GM12864 (cell line): ENCODE measurements at places on chromosomes 7 and 10.

DNA sequence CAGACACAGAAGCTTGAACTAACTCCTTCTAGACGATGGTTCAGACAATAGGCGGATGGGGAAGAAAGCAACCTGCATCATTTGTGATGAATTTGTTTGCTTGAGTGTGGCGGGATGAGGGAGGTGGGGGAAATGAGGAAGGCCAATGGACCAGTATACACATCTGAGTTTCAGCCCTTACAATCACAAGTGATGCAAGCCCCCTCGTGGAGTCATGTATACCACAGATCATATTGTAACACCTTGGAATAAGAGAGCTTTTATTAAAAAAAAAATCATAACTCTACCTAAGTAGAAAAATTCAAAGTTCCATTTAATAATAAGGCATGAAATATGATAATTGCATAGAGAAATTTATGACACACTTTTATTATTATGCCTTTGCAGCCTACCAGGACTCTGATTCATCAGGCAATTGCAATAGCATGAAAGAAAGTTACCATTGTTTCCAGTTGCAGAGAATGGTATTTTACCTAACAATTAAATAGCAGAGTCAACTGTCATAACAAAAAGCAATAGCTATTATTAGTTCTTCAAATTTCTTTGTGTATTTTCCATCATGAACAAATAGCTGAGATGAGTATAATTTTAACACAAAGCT is 230.2 kb upstream of the AKR1E2 start:
- DNase-seq, result no peak

GRCh38 chr7:95547361-95548348 is 48.7 kb downstream of the PDK4 start:
- DNase-seq, result no peak

GRCh38 chr7:143129051-143129450 is 2.8 kb upstream of the PIP start:
- DNase-seq, result no peak

DNA sequence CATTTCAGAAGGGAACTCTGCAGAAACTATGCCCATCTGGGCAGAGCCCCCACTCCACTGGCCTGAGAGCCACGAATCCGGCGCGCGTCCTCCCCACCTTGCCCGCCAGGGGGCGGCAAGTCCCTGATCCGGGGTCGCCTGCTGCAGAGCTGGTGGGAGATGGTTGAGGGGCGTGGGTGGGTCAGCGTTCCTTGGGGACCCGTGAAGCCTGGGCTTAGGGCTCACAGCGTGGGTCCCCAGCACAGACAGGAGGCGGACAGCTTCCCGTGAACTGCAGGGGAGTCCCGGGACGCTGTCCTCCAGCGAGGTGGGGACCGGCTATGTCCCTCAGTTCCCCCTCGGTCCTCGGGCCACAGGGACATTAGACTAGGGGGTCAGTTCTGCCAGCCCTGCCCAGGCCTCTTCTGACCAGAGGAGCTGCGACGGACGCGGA is 585 bp upstream of the POP7 start:
- no peak for DNase-seq

DNA sequence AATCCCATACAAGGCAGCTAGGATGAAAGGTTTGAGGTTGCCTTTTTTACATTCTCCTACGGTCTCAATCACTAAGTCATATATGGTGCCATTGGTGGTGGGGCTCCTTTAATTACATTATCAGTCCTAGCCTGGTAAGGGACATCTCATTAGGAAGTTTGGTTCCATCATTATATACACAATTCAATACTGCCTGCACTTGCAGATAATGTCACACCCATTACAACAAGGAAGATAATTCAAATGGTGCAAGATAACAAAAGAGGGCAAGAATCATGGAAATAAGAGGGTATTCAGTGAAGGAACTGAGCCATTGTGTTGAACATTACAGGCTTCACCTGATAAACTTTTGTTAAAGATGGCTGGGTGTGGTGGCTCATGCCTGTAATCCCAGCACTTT is 1.7 kb upstream of the TMEM248 start:
- DNase-seq, result no peak

- DNase-seq, result no peak
These were observed 310.9 kb downstream of the CCDC3 start for GRCh38 chr10:12690525-12691126.

GRCh38 chr10:28367929-28368484 is 65.1 kb upstream of the MPP7 start:
- peak; percentile 54 for DNase-seq

DNA sequence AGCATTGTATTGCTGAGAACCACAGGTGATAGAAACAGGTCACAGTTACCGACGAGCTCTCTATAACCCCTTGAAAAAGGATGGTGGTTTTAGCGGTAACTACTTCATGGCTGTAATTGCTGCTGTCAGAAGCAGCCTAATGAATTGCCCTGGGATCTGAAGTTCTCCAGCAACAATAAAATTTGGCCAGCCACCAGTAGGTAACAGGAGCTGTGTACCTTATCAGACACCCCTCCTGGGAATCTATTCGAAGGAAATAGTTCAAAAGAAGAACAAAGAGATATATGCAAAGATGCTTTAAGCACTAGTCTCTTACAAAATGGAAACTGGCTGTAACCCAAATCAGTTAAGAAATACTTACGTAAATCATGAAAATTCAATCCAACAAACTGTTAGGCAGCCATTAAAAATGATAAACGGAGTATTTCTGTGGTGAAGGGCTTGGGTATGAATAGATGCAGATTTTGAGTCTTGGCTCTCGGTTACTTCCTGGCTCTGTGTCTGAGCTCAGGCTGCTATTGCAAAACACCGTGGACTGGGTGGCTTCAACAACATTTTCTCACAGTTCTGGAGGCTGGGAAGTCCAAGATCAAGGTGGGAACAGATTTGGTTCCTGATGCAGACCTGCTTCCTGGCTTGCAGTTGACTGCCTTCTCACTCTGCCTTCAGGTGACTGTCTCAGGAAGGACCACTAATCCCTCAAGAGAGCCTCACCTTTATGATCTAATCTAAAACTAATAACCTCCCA is 1.6 kb downstream of the MSRB2 start:
- DNase-seq, result no peak

GRCh38 chr7:50834031-50834535 is 51.4 kb upstream of the GRB10 start:
- no peak for DNase-seq

DNA sequence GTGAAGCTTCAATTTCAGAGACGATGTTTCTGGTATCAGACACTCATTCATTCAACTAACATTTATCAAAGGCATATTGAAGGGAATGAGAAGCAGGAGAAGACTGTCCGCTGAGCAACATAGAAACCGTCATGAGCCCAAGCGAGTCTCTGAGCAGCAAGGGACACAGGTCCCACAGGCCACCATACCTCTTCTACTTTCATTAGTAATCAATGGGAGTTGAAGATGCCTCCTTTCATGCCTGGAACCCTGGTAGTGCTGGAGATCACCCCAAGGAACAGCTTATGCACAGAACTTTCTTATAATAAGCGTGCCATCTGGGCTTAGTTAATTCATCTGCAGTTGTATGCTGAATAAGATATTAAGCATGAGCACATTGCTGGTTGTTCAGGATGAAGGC is 1.2 kb downstream of the PAX4 start:
- DNase-seq, result no peak

DNA sequence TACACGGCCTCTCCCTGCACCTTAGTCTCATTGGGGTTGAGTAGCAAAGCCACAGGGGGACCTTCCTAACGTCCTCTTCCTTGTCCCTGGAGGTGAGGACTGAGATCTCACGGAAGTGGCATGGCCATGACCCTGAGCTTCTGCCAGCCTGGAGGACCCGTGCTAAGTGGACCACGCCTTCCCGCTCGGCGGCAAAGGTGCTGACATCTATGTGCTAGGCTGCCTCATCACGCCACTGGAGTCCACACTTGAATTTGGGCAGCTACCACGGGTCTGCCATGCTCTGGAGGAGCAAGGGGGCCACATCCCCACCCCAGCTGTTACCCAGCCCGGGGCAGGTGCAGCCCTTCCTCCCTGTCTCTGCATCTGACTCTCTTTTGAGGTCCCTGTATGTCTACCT is 15.3 kb downstream of the GHRHR start:
- no peak for DNase-seq

GRCh38 chr7:99040104-99040958 is 103.6 kb downstream of the SMURF1 start:
- DNase-seq, result peak; percentile 42

DNA sequence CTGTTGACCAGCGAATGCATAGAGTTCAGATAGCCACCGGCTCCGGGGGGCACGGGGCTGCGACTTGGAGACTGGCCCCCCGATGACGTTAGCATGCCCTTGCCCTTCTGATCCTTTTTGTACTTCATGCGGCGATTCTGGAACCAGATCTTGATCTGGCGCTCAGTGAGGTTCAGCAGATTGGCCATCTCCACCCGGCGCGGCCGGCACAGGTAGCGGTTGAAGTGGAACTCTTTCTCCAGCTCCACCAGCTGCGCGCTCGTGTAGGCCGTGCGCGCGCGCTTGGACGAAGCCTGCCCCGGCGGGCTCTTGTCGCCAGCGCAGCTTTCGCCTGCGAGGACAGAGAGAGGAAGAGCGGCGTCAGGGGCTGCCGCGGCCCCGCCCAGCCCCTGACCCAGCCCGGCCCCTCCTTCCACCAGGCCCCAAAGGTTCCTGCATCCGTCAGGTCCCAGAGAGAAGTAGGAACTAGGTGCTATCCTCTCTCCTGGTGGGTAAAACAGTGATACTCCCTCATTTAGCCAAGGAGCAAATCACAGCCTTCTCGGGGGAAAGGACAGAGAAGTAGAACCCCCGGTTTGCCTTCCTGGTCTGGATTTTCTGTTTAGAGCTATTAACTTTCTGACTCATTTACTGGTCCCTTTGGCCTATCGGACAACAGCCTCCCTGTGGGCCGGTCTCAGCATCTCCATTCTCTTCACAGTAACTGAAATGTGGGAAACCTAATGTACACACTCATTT is 6.1 kb upstream of the HOXA2 start:
- no peak for DNase-seq

DNA sequence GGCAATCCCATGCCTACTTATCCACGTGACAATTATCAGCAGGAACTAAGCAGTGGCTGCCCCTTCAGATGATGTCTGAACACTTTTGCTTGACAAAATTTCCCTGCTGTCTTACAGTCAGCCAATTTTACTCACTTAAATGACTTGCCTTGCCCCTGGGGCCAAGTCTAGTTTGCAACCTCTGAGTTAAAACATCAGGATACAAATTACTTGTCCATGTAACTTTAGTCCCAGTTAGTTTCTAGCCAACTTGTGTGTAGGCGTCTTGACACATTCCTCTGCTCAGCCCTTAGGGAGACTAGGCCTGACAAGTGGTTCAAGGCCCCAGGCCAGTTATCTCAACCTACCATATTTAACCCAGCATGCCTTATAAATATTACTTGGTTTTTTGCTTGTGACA is 11.6 kb upstream of the TYSND1 start:
- DNase-seq, result no peak

DNA sequence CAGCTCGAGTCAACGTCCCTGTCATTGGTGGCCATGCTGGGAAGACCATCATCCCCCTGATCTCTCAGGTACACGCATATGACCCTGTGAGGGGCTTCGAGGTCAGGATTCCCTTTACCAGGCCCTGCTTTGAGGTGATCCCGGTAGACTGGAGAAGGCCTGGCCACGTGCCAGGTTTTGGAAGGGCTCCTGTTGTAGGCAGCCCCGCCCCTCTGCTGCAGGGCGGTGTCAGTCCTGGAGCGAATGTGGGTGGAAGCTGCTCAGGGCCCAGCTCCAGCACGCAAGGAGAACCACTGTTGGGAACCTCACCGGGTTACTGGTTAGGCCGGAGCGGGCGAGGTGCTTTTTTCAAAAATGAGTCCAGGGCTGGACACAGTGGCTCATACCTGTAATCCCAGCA is 15.6 kb downstream of the MDH2 start:
- DNase-seq, result no peak

GRCh38 chr10:11227103-11227502 is 209.4 kb downstream of the CELF2 start:
- no peak for DNase-seq
